ENCODE measurements at places on chromosomes 6 and 20.

DNA sequence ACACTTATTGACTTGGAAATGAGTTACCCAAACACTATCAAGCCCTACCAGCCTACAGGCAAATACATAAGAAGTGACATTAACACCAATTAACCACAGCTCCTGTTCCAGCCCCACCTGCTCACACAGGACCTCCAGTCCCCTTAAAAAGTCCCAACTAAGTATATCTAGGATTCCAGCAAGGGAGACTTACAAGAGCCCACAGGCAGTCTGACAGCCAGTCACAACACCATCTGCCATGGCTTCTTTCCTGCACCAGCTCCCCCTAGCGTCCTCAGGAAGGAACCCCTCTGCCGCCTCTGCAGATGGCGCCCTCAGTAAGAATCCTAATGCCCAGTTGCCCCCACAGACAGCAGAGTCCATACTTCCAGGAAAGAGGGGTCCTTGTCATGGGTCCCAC lies 122.1 kb downstream of the HIVEP2 start:
- no peak for DNase-seq

DNA sequence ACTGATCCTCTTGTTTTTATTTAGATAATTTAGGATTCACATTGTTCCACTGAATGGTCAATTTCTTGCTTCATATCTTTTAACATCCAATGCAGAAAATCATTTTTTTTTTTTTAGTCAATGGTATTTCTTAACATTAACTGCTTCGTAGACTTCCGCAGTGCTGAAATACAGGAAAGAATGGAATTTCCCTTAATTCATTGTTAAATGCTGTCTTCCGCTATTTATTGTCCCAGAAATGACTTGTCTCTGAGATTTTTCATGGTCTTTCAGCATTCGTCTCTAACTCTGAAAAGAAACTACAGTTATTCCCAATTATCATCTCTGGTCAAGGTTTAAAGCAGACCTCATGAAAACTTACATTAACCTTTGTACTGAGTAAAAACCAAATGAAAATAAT lies 1029.1 kb upstream of the MANEA start:
- no peak for DNase-seq

- DNase-seq = no peak
These were observed 1.3 kb downstream of the PIGU start for GRCh38 chr20:34675561-34675960.

- DNase-seq = no peak
These were observed 33.3 kb downstream of the GSTA3 start for GRCh38 chr6:52876056-52876787.

GRCh38 chr6:122454673-122455072 lies 16.9 kb downstream of the SERINC1 start:
- DNase-seq = no peak

DNA sequence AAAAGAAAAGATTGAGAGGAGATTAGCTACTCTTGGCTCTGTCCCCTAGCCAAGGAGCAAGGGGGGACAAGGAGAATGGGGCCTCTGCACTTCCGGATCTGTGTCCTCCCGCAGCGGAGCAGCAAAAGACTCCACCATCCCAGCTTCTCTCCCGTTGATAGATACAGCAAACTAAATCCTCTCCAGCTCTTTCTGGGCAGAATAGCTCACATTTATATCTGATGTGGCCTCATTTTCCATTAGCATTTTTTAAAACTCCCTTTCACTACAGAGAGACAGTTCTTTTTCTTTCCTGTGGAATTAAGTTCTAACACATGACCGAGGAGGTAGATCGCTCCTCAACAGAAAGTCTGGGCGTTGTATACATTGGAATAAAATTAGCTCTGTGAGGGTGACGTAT lies 260.9 kb upstream of the SOX4 start:
- DNase-seq = no peak

GRCh38 chr20:32231245-32231644 lies 23.6 kb downstream of the POFUT1 start:
- no peak for DNase-seq

- DNase-seq = no peak
These were observed 75.4 kb downstream of the ELOVL5 start for GRCh38 chr6:53273370-53273769.

DNA sequence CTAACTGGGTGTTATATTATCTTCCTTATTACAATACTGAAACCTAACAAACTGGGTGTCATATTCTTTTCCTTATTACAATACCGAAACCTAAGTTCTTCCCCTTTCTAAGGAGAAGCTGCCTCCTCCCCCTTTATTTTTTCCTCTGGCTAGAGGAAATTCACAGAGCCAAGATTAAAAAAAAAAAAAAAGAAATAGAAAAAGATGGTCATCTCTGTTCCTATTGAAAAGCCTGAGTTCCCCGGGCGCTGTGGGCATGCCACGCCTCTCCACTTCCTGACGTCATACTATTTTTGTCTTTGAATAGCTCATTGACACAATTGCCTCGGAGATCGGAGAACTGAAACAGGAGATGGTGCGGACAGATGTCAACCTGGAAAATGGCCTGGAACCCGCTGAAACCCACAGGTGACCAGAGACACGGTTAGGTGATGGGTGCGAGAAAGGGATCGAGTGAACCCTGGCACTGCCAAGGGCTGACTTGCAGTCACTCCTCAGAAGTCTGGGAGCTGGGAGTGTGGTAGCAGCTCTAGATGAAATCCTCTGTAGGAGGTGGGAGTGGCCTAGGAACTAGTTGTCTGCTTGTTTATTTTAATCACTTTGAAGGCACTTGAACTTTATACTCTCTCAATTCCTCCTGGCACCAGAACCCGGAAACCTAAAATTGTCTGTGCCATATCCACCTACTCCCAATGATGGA lies 82.2 kb upstream of the NAA20 start:
- no peak for DNase-seq

DNA sequence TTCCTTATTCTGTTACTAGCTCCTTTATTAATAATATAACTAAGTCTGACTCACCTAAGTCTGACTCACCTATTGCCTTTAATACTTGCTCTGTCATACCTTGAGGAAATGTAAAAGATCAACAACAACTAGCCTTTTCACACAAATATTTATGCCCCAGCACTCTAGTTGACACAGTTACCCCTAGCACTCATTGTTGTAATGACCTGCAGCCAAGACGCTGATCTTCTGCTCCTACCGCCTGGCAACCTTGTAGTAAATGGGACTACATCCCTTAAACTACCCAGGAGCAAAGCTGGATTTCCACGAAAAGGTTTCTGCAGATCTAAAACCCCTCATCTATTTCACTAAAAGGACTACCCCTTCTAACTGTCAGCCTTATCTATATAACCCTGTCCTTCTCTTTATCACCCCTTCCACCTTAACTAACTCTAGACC lies 90.0 kb downstream of the PLG start:
- no peak for DNase-seq

- no peak for DNase-seq
These were observed 24.4 kb upstream of the FKBP1A start for GRCh38 chr20:1417273-1417672.

DNA sequence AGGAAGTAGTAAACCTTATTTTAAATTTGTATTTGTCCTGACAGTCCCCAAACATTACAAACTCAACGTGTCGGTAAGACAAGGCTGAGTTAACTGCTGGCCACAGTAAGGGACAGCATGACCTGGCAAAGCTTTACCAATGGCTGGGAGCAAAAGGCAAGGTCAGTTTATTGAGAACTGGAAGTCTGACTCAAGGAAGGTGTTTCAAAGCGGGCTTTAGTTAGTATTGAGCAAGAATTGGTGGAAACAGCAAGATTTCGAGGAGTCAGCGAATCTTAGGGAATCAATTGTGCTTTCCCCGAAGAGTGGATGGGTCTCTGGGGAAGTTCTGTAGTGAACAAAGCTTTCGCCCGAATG lies 885 bp upstream of the GZF1 start:
- no peak for DNase-seq

GRCh38 chr20:33578510-33578909 lies 83.6 kb upstream of the C20orf144 start:
- DNase-seq = no peak

GRCh38 chr6:45591890-45592289 lies 214.2 kb upstream of the SUPT3H start:
- no peak for DNase-seq

GRCh38 chr6:31513456-31514165 lies 15.2 kb upstream of the MCCD1 start:
- no peak for DNase-seq
